Activated CD4-positive, alpha-beta T cell treated with anti-CD3 and anti-CD28 coated beads for 24 hours (primary cell): ENCODE measurements at places on chromosomes 2 and 18.

GRCh38 chr2:240894836-240895558, 959 bp downstream of the MAB21L4 start:
- DNase-seq, result no peak

DNA sequence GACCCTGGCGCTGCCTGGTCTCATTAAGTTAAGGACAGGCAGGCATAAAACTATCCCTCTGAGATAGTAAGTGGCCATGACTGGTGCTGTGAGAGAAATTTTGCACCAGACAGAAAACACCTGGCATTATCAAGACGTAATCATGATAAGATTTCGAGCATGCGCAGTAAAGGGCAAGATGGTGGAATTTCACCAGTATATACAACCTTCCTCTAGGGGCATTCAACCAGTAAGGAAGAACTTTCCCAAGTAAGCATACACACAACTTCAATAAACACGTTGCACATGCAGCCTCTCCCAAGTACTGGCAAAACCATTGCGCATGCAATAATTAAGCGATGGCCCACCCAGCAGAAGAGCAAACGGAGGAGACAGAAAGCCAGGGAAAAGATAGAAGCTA, 1376.4 kb upstream of the CRIM1 start:
- DNase-seq, result no peak

DNA sequence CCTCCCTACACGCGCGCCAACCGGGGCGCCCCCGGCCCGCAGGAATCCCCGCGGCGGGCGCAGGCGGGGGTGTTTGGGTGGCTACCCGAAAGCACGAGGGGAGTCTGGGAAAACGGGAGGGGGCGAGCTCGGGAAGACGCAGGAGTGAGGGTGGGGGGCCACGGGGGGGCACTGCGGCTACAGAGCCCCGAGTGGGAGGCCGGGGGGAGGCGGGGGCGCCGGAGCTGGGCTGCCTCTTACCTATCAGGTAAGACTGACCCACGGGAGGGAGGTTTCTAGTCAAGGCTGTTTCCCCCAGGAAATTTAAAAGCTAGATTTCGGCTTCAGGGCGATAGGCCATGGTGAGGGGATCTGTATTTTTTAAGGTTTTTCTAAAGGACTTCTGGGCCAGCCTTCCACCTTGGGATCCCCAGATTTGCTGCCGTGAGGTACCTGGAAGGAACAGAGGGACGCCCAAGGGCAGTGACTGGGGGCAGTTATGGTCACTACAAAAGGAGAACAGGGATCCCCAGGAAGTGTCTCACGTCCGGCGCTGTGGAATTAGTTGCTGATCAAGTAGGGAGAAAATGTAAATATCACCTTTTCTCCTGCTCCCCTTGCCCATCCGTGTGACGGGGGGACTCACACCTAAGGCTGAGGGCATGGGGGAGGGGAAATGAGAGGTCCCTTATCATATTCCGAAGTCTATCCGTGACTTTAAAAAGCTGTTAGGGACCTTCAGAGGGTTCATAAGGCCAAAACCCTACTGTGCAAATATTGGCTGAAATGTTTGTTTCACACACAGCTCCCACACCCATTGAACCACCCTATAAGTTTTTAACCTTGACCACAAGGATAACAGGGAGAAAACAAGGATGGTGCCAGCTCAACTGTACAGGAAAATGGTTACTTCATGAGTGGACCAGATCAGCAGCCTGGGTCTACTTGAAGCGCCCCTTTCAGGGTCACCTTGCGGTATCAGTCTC, 638 bp upstream of the IRS1 start:
- no peak for DNase-seq

GRCh38 chr18:38747153-38747552, 1181.6 kb upstream of the CELF4 start:
- DNase-seq, result no peak

GRCh38 chr2:46050489-46050888, 246.7 kb upstream of the EPAS1 start:
- DNase-seq, result no peak
